ENCODE measurements at places on chromosomes 4 and X. TPM values are rescaled to one million over a fixed set of nuclear protein-coding genes. Genes with fewer than 3 reads are reported as not detected.

DNA sequence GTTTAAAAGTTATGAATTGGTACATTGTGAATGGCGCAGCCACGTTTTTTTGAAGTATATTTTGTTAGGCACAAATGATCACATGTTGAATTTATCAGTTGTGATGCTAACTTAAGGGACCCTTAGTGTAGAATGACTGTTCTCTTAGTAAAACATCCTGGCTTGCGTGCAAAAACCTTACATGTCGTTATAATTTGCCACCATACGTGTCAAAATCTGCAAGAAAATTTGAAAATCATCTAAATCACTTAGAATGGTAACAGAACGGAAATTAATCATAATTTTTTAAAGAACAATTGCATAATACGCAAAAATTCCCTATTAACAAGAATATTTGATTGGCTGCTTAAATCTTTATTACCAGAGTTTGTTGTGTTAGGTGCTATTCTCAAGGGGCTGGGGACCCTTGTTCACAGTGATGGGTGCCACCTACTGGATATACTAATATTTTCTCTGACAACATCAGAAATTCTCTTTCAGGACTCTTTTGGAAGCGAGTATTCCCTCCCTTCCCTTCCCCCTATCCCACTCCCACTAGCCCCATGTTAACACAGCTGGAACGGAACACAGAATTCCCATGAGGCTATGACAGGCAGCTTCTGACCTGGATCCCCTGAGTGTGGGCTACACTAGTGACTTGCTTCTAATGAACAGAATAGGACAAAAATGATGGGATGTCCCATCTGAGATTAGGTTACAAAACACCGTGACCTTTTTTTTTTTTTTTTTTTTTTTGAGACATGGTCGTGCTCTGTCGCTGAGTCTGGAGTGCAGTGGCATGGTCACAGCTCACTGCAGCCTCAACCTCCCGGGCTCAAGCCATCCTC is 71.8 kb downstream of the SUPT20HL2 start:
- H3K36me3 ChIP-seq, result no peaks in the 10 kb centered on the region
- DNase-seq, result no peak

DNA sequence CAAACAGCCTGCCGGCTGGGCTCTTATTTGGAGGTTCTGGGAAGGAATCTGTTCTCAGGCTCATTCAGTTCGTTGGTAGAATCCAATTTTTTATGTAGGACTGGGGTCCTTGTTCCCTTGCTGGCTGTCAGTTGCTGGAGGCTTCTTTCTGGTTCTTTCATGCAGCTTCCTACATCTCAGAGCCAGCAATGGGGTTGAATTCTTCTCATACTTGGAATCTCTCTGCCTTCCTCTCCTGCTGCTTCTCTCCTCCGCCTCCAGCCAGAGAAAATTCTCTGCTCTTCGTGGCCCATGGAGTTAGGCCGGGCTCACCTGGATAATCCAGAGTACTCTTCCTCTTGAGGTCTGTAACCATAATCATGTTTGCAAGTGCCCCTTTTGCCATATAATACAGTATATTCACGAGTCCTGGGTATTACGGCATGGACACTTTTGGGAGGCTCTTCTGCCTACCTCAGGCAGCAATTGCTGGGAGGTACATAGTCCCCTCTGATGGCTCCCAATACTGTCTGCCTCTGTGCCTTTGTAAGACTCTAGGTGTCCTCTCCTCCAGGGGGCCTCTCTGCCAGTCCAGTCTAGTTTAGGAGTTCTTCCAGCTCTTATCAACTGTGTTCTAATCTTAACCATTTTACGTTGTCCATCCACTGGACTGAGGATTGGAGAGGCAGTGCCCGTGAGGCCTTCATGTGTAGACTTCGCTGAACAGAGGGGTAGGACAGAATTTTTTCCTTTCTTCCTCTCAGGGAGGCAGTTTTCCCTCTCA is 2.2 kb downstream of the TRMT44 start:
- no peak for DNase-seq
- 0 out of 2 replicates have a peak, but pooled peaks cover 3% of the 10 kb centered on the region for H3K36me3 ChIP-seq
- peaks cover 12% of the 10 kb centered on the region for H3K4me1 ChIP-seq
- no peaks in the 10 kb centered on the region for H3K27me3 ChIP-seq
- peak overlapping the region; percentile 82 for H3K4me3 ChIP-seq
- H3K27ac ChIP-seq, result no peak overlapping the region

SYTL4 gene
- total RNA-seq, result 23.6 TPM

MAP7D3 gene
- total RNA-seq, result 14.6 TPM
